ENCODE measurements at places on chromosomes 1 and 21.

DNA sequence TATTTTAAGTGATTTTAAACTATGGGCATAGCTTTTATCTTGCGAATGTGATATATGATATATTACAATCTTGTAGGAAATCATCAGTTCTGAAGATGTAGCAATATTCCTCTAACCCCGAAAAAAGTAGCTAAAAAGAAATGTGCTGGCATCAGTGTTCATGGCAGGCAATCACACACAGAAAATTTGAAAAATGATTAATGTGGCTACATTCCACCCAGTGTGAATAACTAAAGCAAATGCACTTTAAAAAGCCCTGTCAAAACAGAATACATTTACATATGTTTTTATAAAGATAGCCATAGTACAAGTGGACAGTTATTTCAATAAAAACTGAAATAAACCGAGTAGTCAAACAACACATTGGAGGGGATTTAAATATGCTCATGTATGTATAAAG, 260.2 kb downstream of the HHAT start:
- DNase-seq, result no peak

DNA sequence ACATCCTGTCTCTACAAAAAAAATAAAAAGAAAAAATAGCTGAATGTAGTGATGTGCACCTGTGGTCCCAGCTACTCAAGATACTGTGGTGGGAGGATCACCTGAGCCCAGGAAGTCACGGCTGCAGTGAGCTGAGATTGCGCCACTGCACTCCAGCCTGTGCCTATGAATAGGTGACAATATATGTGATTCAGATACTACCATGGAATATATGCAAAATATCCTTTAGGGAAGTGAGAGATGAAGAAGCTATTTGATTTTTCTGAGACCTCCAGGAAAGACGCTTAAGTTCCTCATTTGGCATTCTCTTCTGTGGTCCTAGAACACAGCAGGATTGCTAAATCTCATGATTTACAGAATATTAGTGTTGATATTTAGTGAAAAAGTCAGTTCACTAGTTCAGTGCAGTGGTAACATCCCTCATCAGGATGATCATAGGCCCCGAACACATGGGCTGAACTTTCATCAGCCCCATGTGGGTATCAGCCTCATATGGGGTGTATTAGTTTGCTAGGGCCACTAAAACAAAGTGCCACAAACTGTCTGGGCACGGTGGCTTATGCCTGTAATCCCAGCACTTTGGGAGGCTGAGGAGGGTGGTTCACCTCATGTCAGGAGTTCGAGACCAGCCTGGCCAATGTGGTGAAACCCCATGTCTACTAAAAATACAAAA, 6.0 kb upstream of the VASH2 start:
- DNase-seq, result no peak

DNA sequence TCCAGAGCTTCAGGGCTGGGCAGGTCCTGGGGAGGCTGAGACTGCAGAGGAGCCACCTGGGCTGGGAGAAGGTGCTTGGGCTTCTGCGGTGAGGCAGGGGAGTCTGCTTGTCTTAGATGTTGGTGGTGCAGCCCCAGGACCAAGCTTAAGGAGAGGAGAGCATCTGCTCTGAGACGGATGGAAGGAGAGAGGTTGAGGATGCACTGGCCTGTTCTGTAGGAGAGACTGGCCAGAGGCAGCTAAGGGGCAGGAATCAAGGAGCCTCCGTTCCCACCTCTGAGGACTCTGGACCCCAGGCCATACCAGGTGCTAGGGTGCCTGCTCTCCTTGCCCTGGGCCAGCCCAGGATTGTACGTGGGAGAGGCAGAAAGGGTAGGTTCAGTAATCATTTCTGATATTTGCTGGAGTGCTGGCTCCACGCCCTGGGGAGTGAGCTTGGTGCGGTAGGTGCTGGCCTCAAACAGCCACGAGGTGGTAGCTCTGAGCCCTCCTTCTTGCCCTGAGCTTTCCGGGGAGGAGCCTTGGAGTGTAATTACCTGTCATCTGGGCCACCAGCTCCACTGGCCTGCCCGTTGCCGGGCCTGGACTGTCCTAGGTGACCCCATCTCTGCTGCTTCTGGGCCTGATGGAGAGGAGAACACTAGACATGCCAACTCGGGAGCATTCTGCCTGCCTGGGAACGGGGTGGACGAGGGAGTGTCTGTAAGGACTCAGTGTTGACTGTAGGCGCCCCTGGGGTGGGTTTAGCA, 9.3 kb downstream of the MYBPH start:
- no peak for DNase-seq

- DNase-seq, result peak; percentile 44
Measured at GRCh38 chr1:8684590-8684989, 132.8 kb downstream of the RERE start.

- DNase-seq, result peak; percentile 40
Measured at GRCh38 chr21:40752125-40752524, 94.8 kb downstream of the DSCAM start.

DNA sequence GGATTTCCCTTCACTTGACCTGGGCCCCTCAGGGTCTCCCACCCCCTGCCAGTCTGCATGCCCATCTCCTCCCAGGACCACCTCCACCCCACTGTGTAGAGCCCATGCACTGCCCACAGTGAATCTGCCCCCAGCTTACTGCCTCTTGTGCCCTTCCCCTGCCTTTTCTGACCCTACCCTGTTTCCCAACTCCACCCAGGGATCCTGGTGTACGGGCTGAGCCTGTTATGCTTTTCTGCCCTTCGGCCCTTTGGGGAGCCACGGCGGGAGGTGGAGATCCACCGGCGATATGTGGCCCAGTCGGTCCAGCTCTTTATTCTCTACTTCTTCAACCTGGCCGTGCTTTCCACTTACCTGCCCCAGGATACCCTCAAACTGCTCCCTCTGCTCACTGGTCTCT, 1.9 kb downstream of the TMEM79 start:
- no peak for DNase-seq

DNA sequence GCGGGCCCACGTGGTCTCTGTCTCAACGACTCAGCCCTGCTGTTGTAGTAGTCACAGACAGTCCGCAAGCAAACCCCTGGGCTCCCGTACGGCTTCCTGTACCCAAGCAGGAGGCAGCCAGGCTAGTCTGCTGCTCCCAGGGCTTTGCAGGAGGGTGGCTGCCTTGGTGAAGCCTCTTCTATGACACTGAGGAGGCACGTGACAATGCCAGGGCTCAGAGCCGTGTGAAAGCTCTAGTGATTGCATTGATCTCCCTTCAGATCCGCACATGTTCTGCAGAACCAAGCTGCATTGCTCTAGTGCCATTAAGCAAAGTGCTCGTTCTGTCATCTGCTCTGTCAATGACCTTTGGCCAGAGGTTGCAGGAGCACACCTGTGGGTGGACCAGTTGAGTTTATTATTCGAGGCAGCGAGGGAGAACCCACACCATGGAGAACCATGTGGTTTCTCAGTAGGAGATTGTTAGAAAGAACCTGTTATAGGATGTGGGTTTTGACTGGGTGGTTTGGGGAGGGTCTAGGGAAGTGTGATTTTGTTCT, 18.0 kb downstream of the UMODL1 start:
- DNase-seq, result no peak

GRCh38 chr21:36321325-36322082, 1.5 kb downstream of the MORC3 start:
- DNase-seq, result peak; percentile 66

Measured in GM23338 (cell line).